B cell (primary cell): ENCODE measurements at places on chromosomes 7 and 10. TPM values are rescaled to one million over a fixed set of nuclear protein-coding genes. Genes with fewer than 3 reads are reported as not detected.

GRCh38 chr10:63423494-63423893, 42.3 kb downstream of the JMJD1C start:
- no peak for DNase-seq

- no peak for DNase-seq
Measured at GRCh38 chr10:76082956-76083355, 651.5 kb downstream of the LRMDA start.

The PRKCQ gene
- total RNA-seq = 0.15 and 0.27 TPM in 2 replicates

- DNase-seq = no peak
Measured at GRCh38 chr7:111409714-111410422, 152.4 kb downstream of the IMMP2L start.

DNA sequence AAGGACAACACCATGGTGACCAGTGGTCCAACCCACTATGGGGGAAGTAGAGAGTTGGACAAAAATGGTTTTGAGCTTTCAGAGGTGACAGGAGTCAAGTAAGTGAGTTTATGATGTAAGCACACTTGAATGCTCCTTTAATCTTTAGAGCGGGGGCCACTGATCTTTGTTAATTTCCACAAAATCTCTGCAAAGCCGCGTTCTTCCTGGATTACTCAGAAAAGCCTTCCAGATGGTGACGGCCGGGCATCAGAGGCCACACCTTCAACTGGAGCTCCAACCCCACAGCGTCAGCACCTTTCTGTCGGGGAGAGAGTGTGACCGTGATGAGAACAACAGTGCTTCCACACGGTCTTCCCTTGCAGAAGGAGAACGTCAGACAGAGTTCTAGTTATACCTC, 35.2 kb upstream of the KLF6 start:
- no peak for DNase-seq

The PTF1A gene
- total RNA-seq = not detected in 2 replicates
